Adrenal gland (tissue), 19 donors: ENCODE measurements at places on chromosomes 1 and 21. TPM values are rescaled to one million over a fixed set of nuclear protein-coding genes. Genes with fewer than 3 reads are reported as not detected.
A peak's percentile ranks its signal among the peaks of the same experiment; 100 is the strongest.

DNA sequence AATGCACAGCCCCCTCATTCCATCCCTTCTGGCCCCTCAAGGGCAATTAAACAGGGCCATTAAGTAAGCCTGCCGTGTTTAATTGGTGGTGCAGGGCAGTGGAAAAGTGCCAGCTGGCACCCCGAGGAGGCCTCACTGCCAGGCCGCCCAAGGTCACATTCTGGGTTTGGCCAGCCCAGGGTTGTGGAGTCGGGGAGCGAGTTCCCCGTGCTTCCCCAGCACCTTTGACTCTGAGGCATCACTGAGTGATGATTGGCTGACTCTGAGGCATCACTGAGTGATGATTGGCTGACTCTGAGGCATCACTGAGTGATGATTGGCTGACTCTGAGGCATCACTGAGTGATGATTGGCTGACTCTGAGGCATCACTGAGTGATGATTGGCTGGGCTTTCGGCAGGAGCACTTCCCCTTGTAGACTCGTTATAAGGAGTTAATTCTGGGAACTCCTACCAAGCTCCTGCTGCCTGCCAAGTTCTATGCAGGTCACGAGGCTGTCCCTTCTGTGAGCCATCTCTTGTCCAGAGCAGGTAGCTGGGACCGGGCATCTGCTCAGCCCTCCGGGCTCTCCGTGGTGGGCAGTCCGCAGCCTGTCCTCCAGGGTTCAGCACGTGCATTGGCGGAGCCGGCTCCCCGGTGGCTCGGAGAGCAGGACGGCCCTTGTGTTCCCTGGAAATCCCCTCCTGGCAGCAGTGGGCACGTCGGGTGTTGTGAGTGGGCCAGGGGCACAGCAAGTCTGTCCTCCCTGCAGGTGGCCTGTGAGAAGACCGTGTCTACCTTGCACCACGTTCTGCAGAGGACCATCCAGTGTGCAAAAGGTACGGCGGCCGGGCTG lies 20.9 kb downstream of the CSTB start:
- peak; percentile 77 for DNase-seq
- H3K4me1 ChIP-seq: peaks cover 6% of the 10 kb centered on the region
- no peaks in the 10 kb centered on the region for H3K27me3 ChIP-seq

C1orf141 gene
- total RNA-seq: not detected

DNA sequence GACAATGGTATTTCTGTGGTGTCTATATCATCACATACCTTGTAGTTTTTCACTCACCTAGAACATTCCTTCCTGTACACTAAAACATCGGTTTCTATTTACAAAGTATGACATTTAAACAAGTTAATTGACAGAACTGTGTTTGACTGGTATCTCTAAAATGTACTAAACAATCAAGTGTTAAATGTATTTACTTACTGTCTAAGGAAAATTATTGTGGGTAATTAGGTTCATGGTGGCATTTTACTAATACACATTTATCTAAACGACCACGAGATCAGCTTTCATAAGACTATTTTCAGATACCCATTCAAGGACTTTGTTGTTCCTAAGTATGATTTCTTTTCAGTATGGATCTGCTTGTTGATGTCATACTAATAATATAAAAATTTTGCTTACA lies 115.2 kb downstream of the ADGRL2 start:
- no peak overlapping the region for H3K27ac ChIP-seq
- H3K4me3 ChIP-seq: no peak overlapping the region
- no peaks in the 10 kb centered on the region for H3K36me3 ChIP-seq
- H3K27me3 ChIP-seq: no peaks in the 10 kb centered on the region

TEX38 gene
- not detected for total RNA-seq
